ENCODE measurements at places on chromosomes 11 and 22.

DNA sequence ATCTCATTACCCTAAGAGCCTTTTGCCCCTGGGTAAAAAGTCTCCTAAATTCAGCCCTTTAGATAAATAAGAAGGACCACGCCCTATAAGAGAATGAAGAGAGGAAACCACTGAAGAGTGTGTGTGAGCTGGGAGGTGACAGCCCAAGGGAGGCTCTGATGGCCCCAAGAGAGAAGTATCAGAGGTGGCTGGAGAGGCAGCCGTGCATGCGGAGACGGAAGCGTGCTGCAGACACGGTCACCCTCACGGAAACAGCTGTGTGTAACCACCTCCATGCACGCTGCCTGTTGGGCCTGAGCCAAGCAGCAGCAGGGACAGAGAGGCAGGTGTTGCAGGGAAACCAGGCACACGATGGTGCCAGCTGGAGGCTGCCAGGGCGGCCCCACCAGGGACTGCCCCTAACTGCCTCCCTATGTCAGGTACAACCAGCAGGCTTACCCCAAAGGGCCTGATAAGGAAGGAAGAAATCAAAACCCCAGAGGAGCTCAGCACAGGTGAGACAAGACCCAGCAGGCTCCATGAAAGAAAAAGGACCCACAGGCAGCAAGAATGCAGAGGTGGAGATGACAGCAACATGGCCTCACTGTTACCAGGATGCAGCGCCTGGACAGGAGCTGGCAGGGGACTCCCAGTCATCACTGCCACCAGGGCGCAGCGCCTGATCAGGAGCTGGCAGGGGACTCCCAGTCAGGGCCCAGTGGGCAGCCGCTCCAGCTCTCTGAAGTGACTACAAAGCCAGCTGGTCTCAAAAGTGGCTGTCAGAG, 7.8 kb downstream of the LARGE2 start:
- peak; percentile 87 for DNase-seq

GRCh38 chr22:44891791-44892190, 118.0 kb downstream of the PHF21B start:
- DNase-seq, result no peak

DNA sequence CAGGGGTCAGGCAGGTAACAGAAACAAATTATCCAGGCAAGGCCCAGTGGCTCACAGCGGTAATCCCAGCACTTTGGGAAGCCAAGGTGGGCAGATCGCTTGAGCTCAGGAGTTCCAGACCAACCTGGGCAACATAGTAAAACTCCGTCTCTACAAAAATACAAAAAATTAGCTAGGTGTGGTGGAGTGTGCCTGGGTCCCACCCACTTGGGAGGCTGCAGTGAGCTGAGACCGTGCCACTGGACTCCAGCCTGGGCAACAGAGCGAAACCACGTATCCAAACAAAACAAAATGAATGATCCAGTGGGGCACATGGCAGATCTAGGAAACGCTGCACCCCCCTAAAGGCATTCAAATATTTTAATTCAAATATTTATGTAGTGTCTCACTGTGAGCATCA, 9.9 kb downstream of the NUMA1 start:
- no peak for DNase-seq

DNA sequence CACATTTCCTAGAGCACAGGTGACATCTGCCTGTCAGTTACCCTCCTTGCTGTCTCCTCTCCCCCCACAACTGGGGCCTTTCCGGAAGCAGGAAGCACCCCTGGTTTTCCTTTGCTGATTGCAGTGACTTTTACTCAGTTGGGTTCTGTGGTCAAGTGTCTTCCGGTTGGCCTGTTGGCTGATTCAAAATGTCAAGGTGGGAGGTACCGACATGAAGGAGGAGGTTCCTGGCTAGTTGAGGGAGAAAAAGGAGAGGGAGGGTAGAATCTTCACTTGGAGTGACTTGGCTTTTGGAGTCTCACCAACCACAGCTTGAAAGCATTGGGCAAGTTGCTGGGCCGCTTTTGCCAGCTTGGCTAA, 9.3 kb upstream of the ADAMTS15 start:
- no peak for DNase-seq

- DNase-seq, result peak; percentile 41
Measured at GRCh38 chr11:61747192-61747966, 5.1 kb upstream of the MYRF start.

GRCh38 chr11:69943066-69943465, 123.8 kb upstream of the FGF3 start:
- no peak for DNase-seq

DNA sequence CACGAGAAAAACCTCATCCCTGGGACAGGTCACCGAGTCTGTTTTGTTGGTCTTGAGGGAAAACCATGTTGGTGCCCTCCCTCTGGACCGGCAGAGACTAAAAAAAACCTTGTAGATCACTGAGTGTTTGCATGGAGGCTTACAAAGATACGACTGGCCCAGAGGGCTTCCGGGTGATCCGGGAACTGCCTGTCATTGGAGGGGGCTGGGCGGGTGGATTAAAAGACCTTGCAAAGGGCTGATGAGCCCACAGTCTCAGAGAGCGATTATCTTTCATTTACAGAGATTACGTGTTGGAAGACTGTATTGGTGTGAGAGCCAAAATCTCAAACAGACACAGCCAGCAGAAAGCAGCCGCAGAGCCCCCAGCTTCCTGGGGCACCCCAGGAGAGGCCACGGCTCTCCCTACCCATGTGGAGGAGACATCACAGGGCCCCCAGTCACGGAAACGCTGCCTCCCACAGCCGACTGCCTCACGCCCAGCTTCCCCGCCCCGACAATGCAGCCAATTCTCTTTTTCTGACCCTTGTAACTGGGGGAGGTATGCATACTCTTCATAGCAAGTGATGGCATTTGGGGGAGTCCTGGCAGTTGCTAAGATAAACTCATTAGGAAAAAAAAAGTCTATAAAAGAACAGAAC, 426.4 kb downstream of the CTTN start:
- DNase-seq, result no peak

GRCh38 chr11:117786135-117786870, 10.7 kb downstream of the DSCAML1 start:
- no peak for DNase-seq

DNA sequence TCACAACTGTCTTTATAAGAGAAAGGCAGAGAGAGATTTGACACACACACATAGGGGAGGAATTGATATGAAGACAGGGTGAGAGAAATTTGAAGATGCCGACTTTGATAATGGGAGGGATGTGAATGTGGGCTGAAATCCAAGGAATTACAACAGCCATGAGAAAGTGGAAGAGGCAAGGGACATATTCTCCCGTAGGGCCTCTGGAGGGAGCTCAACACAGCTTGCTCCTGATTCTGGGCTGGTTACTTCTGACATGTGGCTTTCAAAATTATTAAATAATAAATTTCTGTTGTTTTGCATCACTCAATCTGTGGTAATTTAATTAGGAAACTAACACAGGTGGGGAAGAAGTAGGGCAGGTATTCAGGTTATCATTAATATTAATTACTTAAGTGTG, 282.9 kb downstream of the LUZP2 start:
- no peak for DNase-seq

DNA sequence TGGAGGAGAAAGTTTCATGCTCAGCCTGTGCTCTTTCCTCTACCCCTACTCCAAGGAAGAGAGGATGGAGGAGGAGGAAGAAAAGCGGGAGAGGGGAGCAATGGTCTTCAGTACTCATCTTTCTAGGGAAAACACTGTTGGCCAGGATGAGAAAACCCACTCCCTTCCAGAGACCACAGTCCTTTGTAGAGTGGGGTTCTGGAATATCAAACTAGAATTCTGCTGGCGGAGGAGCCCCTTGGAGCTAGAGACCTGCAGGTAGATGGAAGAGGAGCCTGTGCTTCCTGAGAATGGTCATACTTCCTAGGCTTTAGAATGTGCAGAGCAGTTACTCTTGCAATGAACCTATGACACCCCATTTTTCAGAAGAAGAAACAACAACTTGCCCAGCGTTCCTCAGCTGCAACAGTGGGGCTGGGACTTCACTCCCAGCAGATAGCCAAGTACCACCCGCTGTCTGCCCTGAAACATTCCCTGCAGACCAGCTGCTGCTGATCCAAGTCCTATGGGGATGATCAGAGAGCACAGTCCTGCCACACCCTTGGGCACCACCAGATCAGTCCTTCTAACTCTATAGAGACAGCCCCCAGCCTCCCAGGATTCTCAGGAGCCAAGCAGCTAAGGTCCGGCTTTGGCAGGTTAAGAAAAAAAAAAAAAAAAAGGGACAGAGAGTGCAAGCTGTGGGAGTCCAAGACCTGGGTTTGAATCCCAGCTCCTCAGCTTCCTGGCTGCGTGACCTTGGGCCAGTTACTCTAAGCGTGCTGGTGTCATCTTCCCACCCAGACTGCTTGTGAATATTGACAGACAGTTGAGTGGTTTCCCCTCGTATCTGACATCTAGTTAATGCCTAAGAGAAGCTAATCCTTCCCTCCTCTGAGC, 664 bp downstream of the PTGDR2 start:
- no peak for DNase-seq

- no peak for DNase-seq
Measured at GRCh38 chr11:129590753-129591475, 215.3 kb downstream of the BARX2 start.

GRCh38 chr11:46889689-46890475, 28.5 kb downstream of the LRP4 start:
- peak; percentile 55 for DNase-seq

GRCh38 chr22:25210793-25211192, 8.6 kb upstream of the CRYBB2 start:
- no peak for DNase-seq

GRCh38 chr11:66970807-66971442, 4.2 kb upstream of the C11orf86 start:
- no peak for DNase-seq

DNA sequence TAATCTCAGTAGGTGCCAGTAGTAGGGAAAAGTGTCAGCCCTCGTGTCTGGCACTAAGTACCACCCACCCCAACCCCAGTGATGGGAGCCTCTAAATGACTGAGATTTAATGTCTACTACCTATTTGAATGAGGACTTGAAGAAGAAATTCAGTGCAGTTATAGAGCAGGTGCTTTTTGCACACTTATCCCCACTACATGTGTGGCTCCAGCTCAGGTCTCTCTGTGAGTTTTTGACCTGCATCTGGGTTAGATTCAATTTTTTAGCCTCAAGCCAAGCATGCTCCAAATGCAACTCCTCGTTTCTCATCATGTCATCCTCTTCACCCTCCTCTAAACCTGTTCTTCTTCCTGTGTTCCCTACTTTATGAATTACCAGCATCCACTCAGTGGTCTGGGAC, 24.9 kb upstream of the NNMT start:
- DNase-seq, result no peak

DNA sequence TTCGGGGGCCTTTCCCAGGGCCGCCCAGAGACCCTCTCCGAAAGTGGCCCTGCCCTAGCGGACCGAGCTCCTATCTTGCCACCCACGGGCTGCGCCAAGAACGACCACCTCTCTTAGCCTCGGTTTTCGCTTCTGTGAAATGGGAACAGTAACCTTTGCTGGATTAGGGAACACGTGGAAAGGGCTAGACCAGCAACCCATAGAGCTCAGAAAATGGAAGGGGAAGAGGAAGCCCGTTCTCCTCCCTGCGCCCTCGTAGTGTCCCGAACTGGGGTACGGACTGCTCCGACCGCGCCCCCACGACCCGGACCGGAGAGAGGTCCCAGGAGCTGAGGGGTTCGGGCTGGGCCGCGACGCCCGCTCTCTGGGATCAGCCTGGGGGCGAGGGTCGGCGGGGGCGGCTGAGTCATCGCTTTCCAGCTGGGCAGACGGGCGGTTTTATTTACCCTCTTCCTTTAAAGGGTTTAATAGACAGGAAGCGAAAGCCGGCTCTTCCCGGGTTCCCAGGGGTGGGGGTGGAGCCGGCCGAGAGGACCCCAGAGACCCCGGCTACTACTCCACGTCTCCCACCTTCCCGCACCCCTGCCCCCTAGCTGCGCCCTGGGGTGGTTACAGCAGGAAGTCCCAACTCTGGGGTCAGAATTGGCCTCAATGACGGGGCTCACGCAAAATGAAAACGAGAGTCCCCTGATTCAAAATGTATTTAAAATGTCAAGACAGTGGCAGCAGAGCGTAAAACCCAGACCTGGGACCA, 907 bp upstream of the PHLDA2 start:
- no peak for DNase-seq

- no peak for DNase-seq
Measured at GRCh38 chr11:3882655-3883054, 27.2 kb downstream of the STIM1 start.

DNA sequence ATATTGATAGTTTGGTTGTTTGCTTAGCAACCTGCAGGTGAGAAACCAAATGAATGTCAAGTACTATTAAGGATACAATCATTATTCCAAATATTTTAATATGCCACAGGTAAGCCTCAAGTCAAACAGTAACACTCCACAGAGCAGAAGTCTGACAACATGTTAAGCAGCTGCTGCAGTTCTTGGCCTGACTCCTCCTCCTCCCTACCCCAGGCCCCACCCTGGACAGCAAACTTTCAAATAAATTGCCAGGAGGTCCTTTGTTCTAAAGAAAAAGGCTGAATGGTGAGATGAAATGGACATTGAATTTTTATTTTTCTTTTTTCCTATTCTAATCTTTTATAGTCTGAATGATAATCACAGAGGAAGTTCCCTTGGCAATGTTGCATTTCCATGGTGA, 260.0 kb upstream of the POU2AF2 start:
- no peak for DNase-seq

DNA sequence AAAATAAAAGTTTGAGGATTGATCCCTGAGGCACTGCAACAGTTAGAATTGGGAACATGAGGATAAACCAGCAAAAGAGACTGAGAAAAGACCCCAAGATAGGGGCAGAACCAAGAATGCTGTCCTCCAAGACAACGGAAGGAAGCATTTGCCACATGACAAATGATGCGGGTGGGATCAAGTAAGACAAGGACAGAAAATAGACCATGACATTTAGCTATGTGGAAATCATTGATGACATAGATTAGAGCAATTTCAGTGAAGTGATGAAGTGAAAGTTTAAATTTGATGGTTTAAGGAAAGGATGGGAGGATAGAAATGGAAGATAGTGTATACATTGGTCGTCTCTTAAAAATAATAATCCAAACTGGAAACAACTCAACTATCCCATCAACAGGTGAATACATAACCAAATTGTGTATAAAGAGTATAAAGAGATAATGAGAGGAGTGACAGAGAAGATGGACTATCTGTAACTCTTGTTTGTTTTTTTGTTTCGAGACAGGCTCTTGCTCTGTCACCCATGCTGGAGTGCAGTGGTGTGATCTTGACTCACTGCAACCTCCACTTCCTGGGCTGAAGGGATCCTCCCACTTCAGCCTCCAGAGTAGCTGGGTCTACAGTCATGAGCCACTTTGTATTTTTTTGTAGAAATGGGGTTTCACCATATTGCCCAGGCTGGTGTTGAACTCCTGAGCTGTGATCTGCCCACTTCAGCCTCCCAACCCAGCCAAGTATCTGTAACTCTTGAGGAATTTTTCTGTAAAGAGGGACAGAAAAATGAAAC, 48.7 kb upstream of the FDX1 start:
- DNase-seq, result no peak
